ENCODE measurements at places on chromosomes 3 and 15.

DNA sequence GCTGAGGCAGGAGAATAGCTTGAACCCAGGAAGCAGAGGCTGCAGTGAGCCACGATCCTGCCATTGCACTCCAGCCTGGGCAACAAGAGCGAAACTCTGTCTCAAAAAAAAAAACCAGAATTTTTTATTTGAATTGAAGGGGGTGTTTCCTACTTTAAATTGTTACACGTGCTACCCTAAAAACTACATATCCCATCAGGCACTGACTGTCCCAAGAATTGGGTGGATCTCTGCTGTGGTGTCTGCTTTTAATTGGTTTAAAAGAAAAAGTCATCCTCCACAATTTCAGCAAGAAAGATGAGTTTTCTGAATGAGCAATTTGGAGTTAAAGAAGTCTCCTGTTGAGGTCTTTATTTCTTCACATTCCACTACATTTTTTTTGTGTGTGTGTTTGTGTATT lies 2.1 kb downstream of the PDIA3 start:
- DNase-seq: peak; percentile 19
- H3K4me3 ChIP-seq: peak overlapping the region; percentile 72
- H3K4me1 ChIP-seq: peaks cover 45% of the 10 kb centered on the region
- peaks cover 9% of the 10 kb centered on the region for H3K36me3 ChIP-seq

- DNase-seq: no peak
- H3K27me3 ChIP-seq: no peaks in the 10 kb centered on the region
- H3K27ac ChIP-seq: no peak overlapping the region
- H3K4me3 ChIP-seq: no peak overlapping the region
Measured at GRCh38 chr3:98557324-98558010, 25.7 kb downstream of the GPR15 start.

DNA sequence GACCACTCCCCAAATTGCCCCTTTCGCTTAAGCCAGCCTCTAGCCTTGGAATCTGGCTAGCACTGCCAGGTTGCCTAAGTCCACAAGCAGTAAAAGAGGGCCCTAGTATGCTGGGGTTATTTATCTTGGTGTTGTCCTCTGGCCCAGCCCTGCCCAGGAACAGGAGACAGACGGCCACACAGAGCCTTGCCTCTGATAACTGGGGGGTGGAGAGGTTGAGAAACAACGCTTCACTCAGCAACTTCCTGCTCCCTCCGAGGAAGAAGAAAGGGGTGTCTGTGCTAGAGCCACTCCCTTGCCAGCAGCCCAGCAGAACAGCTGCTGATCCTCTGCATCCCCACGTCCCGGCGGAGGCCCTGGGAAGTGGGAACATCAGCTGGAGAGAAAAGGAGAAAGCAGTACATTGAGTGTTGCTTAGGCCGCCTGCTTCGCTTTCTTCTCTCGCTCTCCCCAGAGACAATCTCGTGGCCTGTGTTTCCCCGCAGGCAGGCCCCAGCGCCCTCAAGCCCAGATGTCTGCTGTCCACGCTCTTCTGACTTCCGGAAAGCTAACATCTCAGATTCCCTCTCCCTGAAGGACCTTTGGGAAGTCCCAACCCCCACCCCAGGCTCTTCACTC lies 22.6 kb upstream of the C3orf70 start:
- no peak overlapping the region for H3K4me3 ChIP-seq
- H3K27me3 ChIP-seq: no peaks in the 10 kb centered on the region
- H3K4me1 ChIP-seq: no peaks in the 10 kb centered on the region
- peak; percentile 32 for DNase-seq

GRCh38 chr3:13105896-13106250 lies 32.6 kb upstream of the IQSEC1 start:
- H3K36me3 ChIP-seq: no peaks in the 10 kb centered on the region
- no peak overlapping the region for H3K27ac ChIP-seq
- no peaks in the 10 kb centered on the region for H3K27me3 ChIP-seq
- peaks cover 3% of the 10 kb centered on the region for H3K4me1 ChIP-seq
- DNase-seq: no peak

GRCh38 chr15:91100814-91101607 lies 954 bp downstream of the SV2B start:
- no peaks in the 10 kb centered on the region for H3K36me3 ChIP-seq
- no peak overlapping the region for H3K27ac ChIP-seq
- H3K4me1 ChIP-seq: peaks cover 20% of the 10 kb centered on the region
- DNase-seq: peak; percentile 40
- H3K4me3 ChIP-seq: peak overlapping the region; percentile 52
- peaks cover 95% of the 10 kb centered on the region for H3K27me3 ChIP-seq

DNA sequence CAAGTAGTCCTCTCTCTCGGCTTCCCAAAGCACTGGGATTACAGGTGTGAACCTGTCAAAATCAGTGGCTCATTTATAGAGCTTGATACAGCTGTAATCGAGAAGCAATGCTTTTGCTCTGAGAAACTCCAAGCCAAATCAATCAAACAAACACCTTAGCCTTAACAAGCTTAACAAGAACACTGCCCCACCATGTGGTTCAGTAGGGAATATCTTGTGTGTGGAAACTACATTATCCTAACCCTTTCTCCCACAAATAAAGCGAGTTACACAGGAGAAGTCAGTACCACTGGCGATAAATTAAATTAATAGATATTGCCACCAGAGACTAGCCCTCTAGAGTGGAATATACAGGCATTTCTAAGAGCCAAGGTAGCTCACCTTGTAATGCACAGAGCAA lies 13.9 kb downstream of the CDAN1 start:
- H3K4me1 ChIP-seq: no peaks in the 10 kb centered on the region
- DNase-seq: no peak
- no peak overlapping the region for H3K4me3 ChIP-seq
- H3K36me3 ChIP-seq: peaks cover 99% of the 10 kb centered on the region
- no peaks in the 10 kb centered on the region for H3K27me3 ChIP-seq
- H3K27ac ChIP-seq: no peak overlapping the region

DNA sequence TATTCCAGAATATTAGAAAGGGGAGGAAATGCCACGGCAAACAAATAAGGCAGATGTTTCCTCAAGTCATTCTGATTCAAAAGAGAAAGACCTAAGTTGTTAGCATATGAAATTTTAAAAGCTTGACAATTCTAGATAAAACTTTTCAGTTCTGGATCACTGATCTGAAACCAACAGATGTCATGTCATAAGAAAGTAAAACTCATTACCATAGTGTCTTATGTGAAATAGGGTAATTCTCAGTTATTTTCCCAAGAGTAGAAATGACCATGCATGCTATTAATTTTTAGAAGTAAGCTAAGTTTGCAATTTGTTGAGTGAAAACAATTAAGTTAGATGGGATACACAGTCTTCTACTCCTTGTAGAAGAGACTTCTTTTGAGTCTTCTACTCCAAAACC lies 630.3 kb downstream of the NAALADL2 start:
- no peaks in the 10 kb centered on the region for H3K4me1 ChIP-seq
- H3K36me3 ChIP-seq: no peaks in the 10 kb centered on the region
- no peaks in the 10 kb centered on the region for H3K27me3 ChIP-seq
- no peak overlapping the region for H3K27ac ChIP-seq

GRCh38 chr15:94791510-94791909 lies 560.1 kb downstream of the MCTP2 start:
- peaks cover 20% of the 10 kb centered on the region for H3K4me1 ChIP-seq
- DNase-seq: no peak
- H3K4me3 ChIP-seq: no peak overlapping the region
- no peaks in the 10 kb centered on the region for H3K36me3 ChIP-seq
- H3K27me3 ChIP-seq: no peaks in the 10 kb centered on the region

Measured in stomach (tissue), 19 donors.